ENCODE measurements at places on chromosomes 5 and 9.

DNA sequence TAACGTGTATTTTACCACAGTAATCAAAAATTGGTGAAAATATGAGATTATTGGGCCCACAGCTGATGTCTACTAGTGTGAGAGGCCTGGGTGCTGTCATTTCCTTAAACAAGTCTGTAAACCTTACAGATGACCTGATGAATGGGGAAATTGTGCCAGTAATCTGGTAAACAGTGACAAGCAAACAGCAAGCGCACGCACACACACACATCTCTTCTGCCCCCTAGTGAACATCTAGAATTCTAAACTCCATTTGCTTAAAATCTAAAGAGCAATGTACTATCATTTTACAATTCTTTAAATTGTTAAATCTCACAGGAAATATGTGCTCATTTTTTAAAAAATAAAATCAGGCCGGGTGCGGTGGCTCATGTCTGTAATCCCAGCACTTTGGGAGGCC is 7.5 kb upstream of the RAPGEF1 start:
- H3K36me3 ChIP-seq, result no peaks in the 10 kb centered on the region
- H3K27ac ChIP-seq, result no peak overlapping the region
- no peak overlapping the region for H3K4me3 ChIP-seq

DNA sequence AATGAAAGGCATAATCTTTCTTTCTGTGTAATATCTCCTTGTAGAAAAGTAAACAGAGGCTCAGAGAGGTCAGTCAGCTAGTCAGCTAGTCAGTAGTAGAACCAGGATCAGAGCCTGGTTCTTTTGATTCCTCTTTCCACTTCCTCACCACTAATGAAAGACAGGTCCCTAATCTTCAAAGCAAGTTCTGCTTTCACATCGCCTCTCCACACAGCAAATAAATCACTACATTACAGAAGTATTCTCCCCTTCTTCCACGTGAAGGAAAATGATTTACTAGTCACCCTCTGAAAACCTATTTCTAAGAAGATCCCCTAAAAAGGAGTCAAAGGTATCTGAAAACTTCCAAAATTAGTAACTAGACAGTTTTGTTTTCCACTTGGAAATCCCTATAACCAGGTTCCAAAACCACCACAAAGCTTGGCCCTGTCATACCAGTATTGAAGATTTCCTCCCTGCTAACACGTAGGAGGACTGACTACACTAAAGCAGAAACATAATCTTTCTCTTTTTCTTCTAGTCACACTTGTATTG is 140.5 kb upstream of the TARS1 start:
- H3K36me3 ChIP-seq, result no peaks in the 10 kb centered on the region
- no peak overlapping the region for H3K4me3 ChIP-seq
- DNase-seq, result no peak
- H3K27ac ChIP-seq, result peak overlapping the region; percentile 62
- H3K27me3 ChIP-seq, result no peaks in the 10 kb centered on the region

GRCh38 chr5:27325513-27325912 is 287.1 kb upstream of the CDH9 start:
- no peak overlapping the region for H3K4me3 ChIP-seq
- no peak for DNase-seq
- no peaks in the 10 kb centered on the region for H3K27me3 ChIP-seq

DNA sequence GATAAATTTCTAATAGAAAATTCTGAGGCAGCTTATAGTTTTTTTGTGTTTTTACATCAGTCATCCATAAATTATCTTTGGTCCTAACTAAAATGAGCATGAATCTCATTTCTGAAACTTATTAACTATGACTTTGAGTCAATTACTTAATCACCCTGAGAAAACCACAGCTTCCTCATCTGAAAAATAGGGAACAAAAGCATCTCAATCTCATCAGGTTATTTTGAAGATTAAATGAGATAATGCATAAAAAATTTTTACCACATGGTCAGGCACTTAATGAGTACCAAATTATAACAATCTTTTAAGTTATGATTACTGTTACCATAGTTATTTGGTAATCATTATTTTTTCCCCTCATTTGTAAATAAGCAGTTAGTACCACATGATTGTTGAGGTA is 279.1 kb downstream of the MAST4 start:
- DNase-seq, result no peak
- H3K4me3 ChIP-seq, result no peak overlapping the region
- peaks cover 2% of the 10 kb centered on the region for H3K4me1 ChIP-seq
- no peaks in the 10 kb centered on the region for H3K36me3 ChIP-seq

DNA sequence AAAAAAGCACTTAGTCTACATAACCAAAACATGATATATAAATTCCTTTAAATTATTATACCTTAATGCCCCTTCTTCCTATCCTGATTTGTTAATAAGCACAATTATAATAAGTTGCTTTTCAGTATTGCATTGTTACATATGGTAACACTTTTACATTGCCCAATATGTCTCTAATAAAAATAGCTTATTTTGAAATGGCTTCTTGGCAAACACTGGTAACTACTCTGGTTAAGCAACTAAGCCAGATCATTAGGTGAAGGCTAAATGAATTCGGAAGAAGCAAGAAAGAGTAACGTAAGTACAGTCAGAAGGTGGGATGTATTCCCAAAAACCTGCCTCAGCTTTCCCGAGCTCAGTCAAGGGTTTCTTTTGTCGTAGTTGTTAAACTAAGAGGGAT is 85.3 kb downstream of the TTC39B start:
- H3K27ac ChIP-seq, result no peak overlapping the region
- H3K36me3 ChIP-seq, result peaks cover 17% of the 10 kb centered on the region
- H3K4me1 ChIP-seq, result peaks cover 21% of the 10 kb centered on the region

- peak overlapping the region; percentile 14 for H3K27ac ChIP-seq
- DNase-seq, result no peak
- H3K36me3 ChIP-seq, result peaks cover 46% of the 10 kb centered on the region
- H3K4me3 ChIP-seq, result no peak overlapping the region
- H3K4me1 ChIP-seq, result peaks cover 1% of the 10 kb centered on the region
These were observed 148.9 kb downstream of the DOCK2 start for GRCh38 chr5:169785771-169786618.

DNA sequence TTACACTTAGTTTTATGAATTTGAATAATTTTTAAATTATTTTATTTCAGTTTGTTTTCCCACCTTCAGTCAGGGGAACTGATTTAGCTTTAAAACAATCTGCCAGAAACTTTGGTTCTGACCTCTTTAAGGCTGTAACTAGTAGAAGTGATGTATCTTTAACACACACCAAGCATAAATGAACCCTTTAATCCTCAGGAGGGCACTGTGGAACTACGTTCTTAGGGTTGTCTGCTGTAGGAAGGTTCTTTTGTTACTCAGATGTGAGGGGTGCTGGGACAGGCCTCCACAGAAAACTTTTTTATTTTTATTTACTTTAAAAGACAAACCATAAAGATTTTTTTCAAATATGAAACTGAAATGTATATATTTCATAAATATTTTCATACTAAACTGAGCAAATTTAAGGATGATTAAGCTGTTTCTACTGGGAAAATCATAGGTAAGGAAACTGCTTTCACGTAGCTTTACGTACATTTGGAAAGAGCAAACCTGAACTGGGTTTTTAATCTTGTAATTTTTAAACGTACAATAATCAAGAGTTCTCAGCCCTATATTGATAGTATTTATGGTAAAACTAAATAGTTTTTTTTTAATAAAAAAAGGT is 5.3 kb downstream of the KLF4 start:
- H3K4me3 ChIP-seq, result no peak overlapping the region
- no peak overlapping the region for H3K27ac ChIP-seq
- H3K4me1 ChIP-seq, result peaks cover 4% of the 10 kb centered on the region
- H3K36me3 ChIP-seq, result no peaks in the 10 kb centered on the region

DNA sequence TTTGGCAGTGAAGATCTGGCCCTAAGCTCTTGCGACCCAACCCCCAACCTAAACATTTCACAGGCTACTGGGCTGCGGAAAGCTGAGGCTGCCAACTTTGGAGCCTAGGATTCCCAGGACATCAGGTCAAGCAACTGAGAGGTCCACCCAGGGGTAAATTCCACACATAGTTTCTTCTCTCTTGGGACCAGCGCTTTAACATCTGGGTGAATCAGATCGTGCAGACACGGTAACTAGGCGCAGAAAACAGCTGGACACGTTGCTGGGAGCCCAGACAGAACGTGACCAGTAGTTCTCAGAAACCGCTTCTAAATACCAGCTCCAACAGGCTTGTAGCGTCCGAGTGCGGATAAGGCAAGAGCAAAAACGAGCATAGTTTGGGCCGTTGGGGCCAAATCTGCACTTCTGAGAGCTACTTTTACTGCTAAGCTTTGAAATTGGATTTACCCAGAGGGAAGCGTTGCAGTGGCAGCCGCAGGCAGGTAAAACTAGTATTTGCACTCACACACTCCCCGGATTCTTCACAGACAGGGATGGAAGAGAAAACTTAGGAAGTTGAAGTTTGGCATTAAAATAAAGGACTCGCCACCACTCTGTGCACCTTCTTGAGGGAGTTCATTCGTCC is 11.8 kb downstream of the ITGA1 start:
- H3K4me3 ChIP-seq, result peak overlapping the region; percentile 94
- peaks cover 2% of the 10 kb centered on the region for H3K27me3 ChIP-seq
- peaks cover 66% of the 10 kb centered on the region for H3K4me1 ChIP-seq
- peaks cover 41% of the 10 kb centered on the region for H3K36me3 ChIP-seq
- peak; percentile 28 for DNase-seq

DNA sequence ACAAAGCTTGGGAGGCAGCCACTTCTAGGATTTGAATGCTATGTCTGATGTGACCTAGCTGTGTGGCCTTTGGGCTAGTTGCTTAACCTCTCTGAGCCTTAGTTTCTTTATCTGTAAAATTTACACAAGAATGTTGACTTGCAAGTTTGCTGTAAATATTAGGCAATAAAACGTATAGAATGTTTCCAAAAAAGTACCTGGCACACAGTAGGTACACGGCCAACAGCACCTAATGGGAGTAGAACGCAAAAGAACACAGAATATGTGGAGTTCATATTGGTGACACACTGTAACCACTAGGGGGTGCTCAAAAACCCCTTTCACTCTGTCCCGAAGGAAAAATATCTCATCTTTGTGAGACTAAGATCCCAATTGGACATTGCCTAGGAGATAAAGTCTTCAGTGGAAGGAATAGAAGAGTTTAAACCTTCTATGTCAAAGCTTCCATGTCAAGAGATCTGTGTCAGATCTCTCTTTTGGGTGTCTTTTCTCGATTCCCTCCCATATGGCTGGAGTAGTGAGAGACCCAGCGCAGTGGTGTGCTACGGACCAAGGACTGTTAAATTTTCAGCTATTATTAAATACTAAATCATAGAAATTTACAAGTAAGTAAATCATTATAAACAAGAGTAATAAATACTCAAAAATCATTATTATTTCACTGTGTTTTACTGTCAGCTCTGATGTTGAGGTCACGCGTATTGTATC is 145.4 kb upstream of the RAD23B start:
- DNase-seq, result peak; percentile 8
- H3K36me3 ChIP-seq, result no peaks in the 10 kb centered on the region
- H3K4me3 ChIP-seq, result no peak overlapping the region

DNA sequence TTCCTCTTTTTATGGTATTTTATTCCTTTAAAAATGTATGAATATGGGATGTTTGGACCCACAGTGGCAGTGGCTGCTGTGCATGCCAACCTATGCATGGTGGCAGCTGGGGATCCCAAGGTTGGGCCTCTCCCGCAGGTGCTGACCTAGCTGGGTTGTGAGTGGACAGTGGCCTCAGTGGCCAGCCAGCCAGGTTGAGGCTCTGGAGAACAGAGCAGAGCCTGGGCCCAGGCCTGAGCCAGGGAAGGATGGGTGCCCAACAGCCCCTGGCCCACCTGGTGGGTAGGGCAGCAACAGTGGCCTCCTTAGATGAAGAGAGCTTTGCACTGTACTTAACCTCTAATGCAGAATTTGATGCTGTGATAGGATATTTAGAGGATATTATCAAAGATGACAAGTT is 624.8 kb downstream of the CHSY3 start:
- H3K4me3 ChIP-seq, result no peak overlapping the region
- no peak for DNase-seq
- H3K4me1 ChIP-seq, result no peaks in the 10 kb centered on the region
- no peaks in the 10 kb centered on the region for H3K27me3 ChIP-seq
- H3K27ac ChIP-seq, result no peak overlapping the region

- peak overlapping the region; percentile 89 for H3K27ac ChIP-seq
- H3K27me3 ChIP-seq, result no peaks in the 10 kb centered on the region
- peak overlapping the region; percentile 66 for H3K4me3 ChIP-seq
- DNase-seq, result peak; percentile 61
- peaks cover 29% of the 10 kb centered on the region for H3K4me1 ChIP-seq
These were observed 41.3 kb downstream of the UGCG start for GRCh38 chr9:111937781-111938426.

GRCh38 chr5:218457-219291 is 554 bp downstream of the SDHA start:
- peaks cover 23% of the 10 kb centered on the region for H3K36me3 ChIP-seq
- H3K4me3 ChIP-seq, result peak overlapping the region; percentile 92
- peak; percentile 22 for DNase-seq
- peaks cover 64% of the 10 kb centered on the region for H3K4me1 ChIP-seq
- H3K27me3 ChIP-seq, result no peaks in the 10 kb centered on the region
- peak overlapping the region; percentile 84 for H3K27ac ChIP-seq

- H3K27ac ChIP-seq, result no peak overlapping the region
- peaks cover 20% of the 10 kb centered on the region for H3K27me3 ChIP-seq
- no peak overlapping the region for H3K4me3 ChIP-seq
- H3K4me1 ChIP-seq, result peaks cover 2% of the 10 kb centered on the region
- no peaks in the 10 kb centered on the region for H3K36me3 ChIP-seq
These were observed 271.9 kb downstream of the NSG2 start for GRCh38 chr5:174317256-174317894.

DNA sequence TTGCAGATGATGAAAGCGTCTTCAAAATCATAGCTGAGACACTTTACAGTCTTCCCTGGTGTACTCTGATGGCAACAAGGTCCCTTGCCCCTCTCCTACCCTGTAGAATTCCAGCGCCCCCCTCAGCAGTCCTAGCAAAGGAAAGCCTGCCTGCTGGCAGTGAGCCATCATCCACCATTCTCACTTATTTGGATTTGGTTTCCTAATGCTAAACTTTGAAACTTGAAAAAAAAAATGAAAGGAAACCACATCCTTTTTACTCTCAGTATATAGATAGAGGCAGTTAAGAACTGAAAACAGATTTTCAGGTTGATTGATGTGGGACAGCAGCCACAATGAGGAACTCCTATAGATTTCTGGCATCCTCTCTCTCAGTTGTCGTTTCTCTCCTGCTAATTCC is at the start of gene GZMA:
Gene GZMA, plus strand, starts transcription at position 299 of the 400 bp plus-strand sequence. Its CDS starts 37 bp downstream, at position 336.
- H3K27me3 ChIP-seq, result no peaks in the 10 kb centered on the region
- peak; percentile 34 for DNase-seq
- peak within 1 kb of the TSS; percentile 81 for H3K27ac ChIP-seq
- H3K4me1 ChIP-seq, result peaks cover 79% of the 10 kb centered on the region

GRCh38 chr5:132458651-132459030 is 31.9 kb downstream of the IRF1 start:
- no peaks in the 10 kb centered on the region for H3K27me3 ChIP-seq
- H3K4me3 ChIP-seq, result peak overlapping the region; percentile 13
- peak overlapping the region; percentile 75 for H3K27ac ChIP-seq
- peaks cover 85% of the 10 kb centered on the region for H3K4me1 ChIP-seq
- H3K36me3 ChIP-seq, result peaks cover 22% of the 10 kb centered on the region
- DNase-seq, result no peak

- no peaks in the 10 kb centered on the region for H3K27me3 ChIP-seq
- no peak overlapping the region for H3K27ac ChIP-seq
- no peak for DNase-seq
- H3K36me3 ChIP-seq, result peaks cover 16% of the 10 kb centered on the region
These were observed 68.5 kb downstream of the RICTOR start for GRCh38 chr5:39005566-39006232.

- H3K4me1 ChIP-seq, result peaks cover 48% of the 10 kb centered on the region
- H3K27ac ChIP-seq, result peak overlapping the region; percentile 11
- no peaks in the 10 kb centered on the region for H3K27me3 ChIP-seq
- H3K36me3 ChIP-seq, result peaks cover 62% of the 10 kb centered on the region
These were observed 3.4 kb downstream of the EXOSC2 start for GRCh38 chr9:130696996-130697395.

- peaks cover 7% of the 10 kb centered on the region for H3K4me1 ChIP-seq
- H3K27ac ChIP-seq, result no peak overlapping the region
- H3K36me3 ChIP-seq, result no peaks in the 10 kb centered on the region
- no peak overlapping the region for H3K4me3 ChIP-seq
These were observed 80.0 kb downstream of the AMBP start for GRCh38 chr9:113998114-113998513.

All from activated naive CD8-positive, alpha-beta T cell treated with anti-CD3 and anti-CD28 coated beads, Interleukin-2, amount 50 U/mL, for 24 hours (primary cell).